ENCODE measurements at places on chromosomes 2 and 18. TPM values are rescaled to one million over a fixed set of nuclear protein-coding genes. Genes with fewer than 3 reads are reported as not detected.

Gene SLC4A3
- not detected for polyA plus RNA-seq

DNA sequence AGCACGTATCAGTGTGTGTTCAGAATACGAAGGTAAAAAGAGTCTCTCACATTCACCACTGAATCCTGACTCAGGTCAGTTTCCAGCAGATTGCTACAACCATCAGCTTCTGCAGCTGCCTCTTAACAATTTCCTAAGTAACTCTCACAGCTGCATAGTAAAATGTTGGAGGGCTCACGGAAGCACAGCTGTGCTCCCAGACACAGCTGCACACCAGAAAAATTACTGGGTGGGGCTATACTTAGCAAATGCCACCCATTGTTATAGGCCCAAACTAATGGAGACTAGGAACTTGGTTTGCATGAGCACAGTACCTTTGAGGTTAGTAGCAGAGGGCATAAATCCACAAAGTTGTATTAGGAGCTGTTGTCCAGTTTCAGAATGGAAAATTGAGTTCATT, 153.9 kb upstream of the ERBB4 start:
- no peaks in the 10 kb centered on the region for H3K27me3 ChIP-seq
- DNase-seq = no peak
- H3K4me1 ChIP-seq = no peaks in the 10 kb centered on the region
- H3K36me3 ChIP-seq = no peaks in the 10 kb centered on the region

Gene C2orf80
- polyA plus RNA-seq = not detected

Gene CNDP1
- not detected for polyA plus RNA-seq

- no peaks in the 10 kb centered on the region for H3K27me3 ChIP-seq
- no peak overlapping the region for H3K27ac ChIP-seq
- H3K4me1 ChIP-seq = no peaks in the 10 kb centered on the region
- H3K36me3 ChIP-seq = no peaks in the 10 kb centered on the region
- no peak for DNase-seq
Observed at GRCh38 chr2:158270536-158270935, 168.9 kb downstream of the UPP2 start.

Gene GALNT5
- polyA plus RNA-seq = not detected

DNA sequence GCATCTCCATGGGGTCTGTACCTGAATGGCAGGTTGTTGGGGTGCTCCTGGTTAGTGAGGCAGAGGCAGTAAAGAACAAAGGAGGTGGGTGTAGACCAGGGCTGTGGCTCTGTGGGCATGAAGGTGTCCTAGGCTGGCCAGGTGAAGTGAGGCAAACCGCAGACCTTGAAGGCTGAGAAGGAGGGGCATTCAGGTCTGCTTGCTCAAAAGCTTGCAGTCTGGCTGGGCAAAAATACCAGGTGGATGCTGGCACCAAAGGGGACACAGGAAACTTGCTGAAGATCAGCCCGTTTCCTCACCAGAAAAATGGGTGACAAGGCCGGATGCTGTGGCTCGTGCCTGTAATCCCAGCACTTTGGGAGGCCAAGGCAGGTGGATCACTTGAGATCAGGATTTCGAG, 6.7 kb upstream of the B3GNT2 start:
- no peak overlapping the region for H3K4me3 ChIP-seq
- H3K36me3 ChIP-seq = no peaks in the 10 kb centered on the region

GRCh38 chr2:197079414-197079813, 152.9 kb upstream of the PGAP1 start:
- no peak for DNase-seq
- H3K4me1 ChIP-seq = peaks cover 4% of the 10 kb centered on the region
- H3K36me3 ChIP-seq = peaks cover 78% of the 10 kb centered on the region
- no peak overlapping the region for H3K27ac ChIP-seq
- H3K27me3 ChIP-seq = no peaks in the 10 kb centered on the region

Gene KDM3A
- polyA plus RNA-seq = 21.1 TPM

DNA sequence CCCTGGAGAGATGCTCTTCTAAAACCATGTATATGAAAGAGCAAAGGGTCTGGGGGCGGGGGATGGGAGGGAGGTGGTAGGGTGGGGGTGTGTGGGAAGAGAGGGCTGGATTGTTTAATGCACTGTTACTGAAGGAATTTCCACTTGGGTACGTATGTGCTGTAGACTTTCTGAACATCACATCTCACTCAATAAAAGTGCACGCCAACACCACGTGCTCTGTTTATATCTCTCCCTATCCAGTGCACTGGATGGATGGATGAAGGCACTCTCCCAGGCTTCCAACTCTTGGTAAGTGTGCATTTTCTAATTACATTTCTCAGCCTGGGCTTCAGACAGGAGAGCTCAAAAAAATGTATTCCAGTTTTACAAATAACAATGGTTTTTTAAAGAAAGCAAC, 184.3 kb upstream of the SIX2 start:
- no peak for DNase-seq
- no peak overlapping the region for H3K4me3 ChIP-seq
- no peaks in the 10 kb centered on the region for H3K27me3 ChIP-seq
- no peaks in the 10 kb centered on the region for H3K4me1 ChIP-seq
- H3K36me3 ChIP-seq = no peaks in the 10 kb centered on the region
- no peak overlapping the region for H3K27ac ChIP-seq

DNA sequence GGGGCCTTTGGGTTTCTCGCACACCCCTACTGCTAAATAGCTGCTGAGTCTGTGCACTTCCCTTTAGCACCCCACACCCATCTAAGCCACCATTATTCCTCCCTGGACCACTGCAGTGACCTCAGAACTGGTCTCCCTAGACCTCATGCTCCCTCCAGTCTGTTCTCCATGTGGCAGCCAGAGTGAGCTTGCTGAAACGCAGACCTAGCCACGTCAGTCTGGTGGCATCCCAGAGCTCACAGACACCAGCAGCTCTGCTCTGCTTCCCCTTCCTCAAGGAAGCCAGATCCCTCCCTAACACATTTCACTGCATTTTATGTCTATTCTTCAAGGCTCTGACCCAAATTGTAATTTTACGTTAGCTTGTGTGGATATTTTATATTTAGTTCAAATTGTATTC, 144.4 kb downstream of the DYSF start:
- H3K36me3 ChIP-seq = no peaks in the 10 kb centered on the region
- no peak overlapping the region for H3K27ac ChIP-seq
- H3K4me3 ChIP-seq = no peak overlapping the region
- no peaks in the 10 kb centered on the region for H3K27me3 ChIP-seq

DNA sequence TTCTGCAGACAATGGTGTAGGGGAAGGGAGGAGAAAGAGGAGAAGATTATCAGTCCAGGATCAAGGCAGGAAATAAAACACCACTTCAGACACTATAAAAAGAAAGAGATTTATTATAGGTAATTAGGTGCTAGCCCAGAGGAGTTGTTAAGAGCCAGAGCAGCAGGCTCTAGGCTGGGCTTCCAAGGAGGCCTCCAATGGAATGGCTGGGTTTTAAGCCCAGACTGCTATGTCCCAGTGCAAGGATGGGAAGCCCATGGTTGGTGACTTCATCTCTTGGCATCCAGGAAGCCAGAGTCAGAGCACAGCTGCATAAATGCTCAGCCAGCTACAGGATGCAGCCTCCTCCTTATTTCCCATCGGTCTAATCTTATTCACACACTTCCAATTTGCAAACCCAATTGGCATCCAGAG, 95.6 kb downstream of the LAMA3 start:
- H3K36me3 ChIP-seq = no peaks in the 10 kb centered on the region
- no peak overlapping the region for H3K27ac ChIP-seq
- H3K4me3 ChIP-seq = no peak overlapping the region
- no peaks in the 10 kb centered on the region for H3K27me3 ChIP-seq
- no peak for DNase-seq
- no peaks in the 10 kb centered on the region for H3K4me1 ChIP-seq

Gene CXCR2
- 0.85 TPM for polyA plus RNA-seq

- no peaks in the 10 kb centered on the region for H3K36me3 ChIP-seq
- peak overlapping the region; percentile 62 for H3K4me3 ChIP-seq
- H3K27me3 ChIP-seq = no peaks in the 10 kb centered on the region
- peak; percentile 27 for DNase-seq
- H3K4me1 ChIP-seq = peaks cover 75% of the 10 kb centered on the region
Observed at GRCh38 chr18:3060667-3061580, 48.0 kb upstream of the LPIN2 start.

GRCh38 chr2:10034333-10035052, 8.9 kb upstream of the KLF11 start:
- H3K4me3 ChIP-seq = no peak overlapping the region
- H3K27me3 ChIP-seq = no peaks in the 10 kb centered on the region
- no peaks in the 10 kb centered on the region for H3K36me3 ChIP-seq
- DNase-seq = no peak
- H3K4me1 ChIP-seq = peaks cover 14% of the 10 kb centered on the region

- no peak overlapping the region for H3K4me3 ChIP-seq
- no peak overlapping the region for H3K27ac ChIP-seq
- H3K4me1 ChIP-seq = no peaks in the 10 kb centered on the region
- no peaks in the 10 kb centered on the region for H3K27me3 ChIP-seq
Observed at GRCh38 chr2:112465382-112465781, 16.6 kb upstream of the TTL start.

Gene REG3G
- not detected for polyA plus RNA-seq

Gene TPGS2
- polyA plus RNA-seq = 68.3 TPM

Gene MAPK4
- not detected for polyA plus RNA-seq

Gene CDK15
- polyA plus RNA-seq = not detected

GRCh38 chr18:45801416-45802004, 24.0 kb upstream of the SIGLEC15 start:
- no peak overlapping the region for H3K27ac ChIP-seq
- H3K4me1 ChIP-seq = no peaks in the 10 kb centered on the region
- H3K4me3 ChIP-seq = no peak overlapping the region
- no peaks in the 10 kb centered on the region for H3K36me3 ChIP-seq
- peaks cover 3% of the 10 kb centered on the region for H3K27me3 ChIP-seq
- DNase-seq = no peak

Gene STK17B
- polyA plus RNA-seq = 54.6 TPM

- no peak overlapping the region for H3K27ac ChIP-seq
- H3K4me3 ChIP-seq = no peak overlapping the region
- no peaks in the 10 kb centered on the region for H3K27me3 ChIP-seq
- H3K36me3 ChIP-seq = no peaks in the 10 kb centered on the region
- no peaks in the 10 kb centered on the region for H3K4me1 ChIP-seq
Observed at GRCh38 chr2:238881353-238882081, 33.6 kb downstream of the TWIST2 start.

Gene ANTXR1
- polyA plus RNA-seq = not detected

GRCh38 chr18:74342416-74343043, 26.9 kb downstream of the C18orf63 start:
- no peaks in the 10 kb centered on the region for H3K36me3 ChIP-seq
- H3K27ac ChIP-seq = no peak overlapping the region
- no peaks in the 10 kb centered on the region for H3K4me1 ChIP-seq
- H3K4me3 ChIP-seq = no peak overlapping the region

Gene LYPD6
- polyA plus RNA-seq = not detected

GRCh38 chr2:118048401-118048800, 34.5 kb upstream of the CCDC93 start:
- H3K27me3 ChIP-seq = peaks cover 20% of the 10 kb centered on the region
- no peaks in the 10 kb centered on the region for H3K4me1 ChIP-seq
- H3K4me3 ChIP-seq = no peak overlapping the region
- H3K36me3 ChIP-seq = no peaks in the 10 kb centered on the region
- H3K27ac ChIP-seq = no peak overlapping the region

DNA sequence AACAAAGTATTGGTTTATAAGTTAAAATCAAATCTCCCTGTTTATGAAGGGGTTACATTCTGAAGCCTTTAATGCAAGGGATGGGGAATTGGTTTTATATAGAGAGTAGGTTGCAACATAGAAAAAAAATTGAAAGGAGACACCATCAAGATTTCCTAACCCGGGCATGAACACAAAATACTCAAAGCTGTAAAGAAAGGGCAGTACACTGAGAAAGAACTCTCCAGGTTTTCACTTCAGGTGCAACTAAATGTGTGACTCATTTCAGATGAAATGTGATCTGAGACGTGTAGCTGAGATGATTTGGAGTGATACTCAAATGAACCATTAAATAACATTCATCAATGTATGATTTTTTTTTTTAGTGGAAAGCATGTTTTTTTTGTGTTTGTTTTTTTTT, 43.6 kb downstream of the SANBR start:
- no peak overlapping the region for H3K4me3 ChIP-seq
- H3K4me1 ChIP-seq = no peaks in the 10 kb centered on the region

DNA sequence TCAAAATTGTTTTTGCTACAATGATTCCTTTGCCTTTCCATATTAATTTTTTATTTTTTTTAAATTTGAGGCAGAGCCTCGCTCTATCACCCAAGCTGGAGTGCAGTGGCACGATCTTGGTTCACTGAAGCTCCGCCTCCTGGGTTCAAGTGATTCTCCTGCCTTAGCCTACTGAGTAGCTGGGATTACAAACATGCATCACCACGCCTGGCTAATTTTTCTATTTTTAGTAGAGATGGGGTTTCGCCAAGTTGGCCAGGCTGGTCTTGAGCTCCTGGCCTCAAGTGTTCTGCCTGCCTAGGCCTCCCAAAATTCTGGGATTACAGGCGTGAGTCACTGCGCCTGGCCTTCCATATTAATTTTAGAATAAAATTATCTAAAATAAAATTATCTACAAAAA, 41.3 kb downstream of the PTPN4 start:
- DNase-seq = no peak
- H3K4me3 ChIP-seq = no peak overlapping the region
- no peaks in the 10 kb centered on the region for H3K36me3 ChIP-seq
- peaks cover 12% of the 10 kb centered on the region for H3K4me1 ChIP-seq
- H3K27me3 ChIP-seq = no peaks in the 10 kb centered on the region

DNA sequence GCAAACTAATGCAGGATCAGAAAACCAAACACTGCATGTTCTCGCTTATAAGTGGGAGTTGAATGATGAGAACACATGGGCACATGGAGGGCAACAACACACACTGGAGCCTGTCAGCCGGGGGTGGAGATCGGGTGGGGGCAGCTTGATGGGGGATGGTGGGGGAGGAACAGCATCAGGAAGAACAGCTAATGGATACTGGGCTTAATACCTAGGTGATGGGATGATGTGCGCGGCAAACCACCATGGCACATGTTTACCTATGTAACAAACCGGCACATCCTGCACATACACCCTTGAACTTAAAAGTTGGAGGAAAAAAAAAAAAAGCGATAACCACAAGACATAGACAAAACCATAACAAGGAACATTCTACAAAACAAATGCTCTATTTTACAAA, 10.4 kb downstream of the CHMP3 start:
- H3K4me3 ChIP-seq = peak overlapping the region; percentile 20
- H3K4me1 ChIP-seq = peaks cover 36% of the 10 kb centered on the region
- no peak overlapping the region for H3K27ac ChIP-seq
- H3K36me3 ChIP-seq = no peaks in the 10 kb centered on the region
- H3K27me3 ChIP-seq = no peaks in the 10 kb centered on the region

GRCh38 chr2:123513351-123513750, 511.7 kb upstream of the CNTNAP5 start:
- H3K27me3 ChIP-seq = no peaks in the 10 kb centered on the region
- H3K4me3 ChIP-seq = no peak overlapping the region
- H3K27ac ChIP-seq = no peak overlapping the region
- H3K36me3 ChIP-seq = no peaks in the 10 kb centered on the region

Gene GALR1
- not detected for polyA plus RNA-seq

GRCh38 chr2:145617420-145617819, 1097.5 kb upstream of the ZEB2 start:
- H3K27me3 ChIP-seq = no peaks in the 10 kb centered on the region
- no peaks in the 10 kb centered on the region for H3K36me3 ChIP-seq
- no peaks in the 10 kb centered on the region for H3K4me1 ChIP-seq
- H3K27ac ChIP-seq = no peak overlapping the region
